ENCODE measurements at places on chromosomes 7 and 10.
A peak's percentile ranks its signal among the peaks of the same experiment; 100 is the strongest.

DNA sequence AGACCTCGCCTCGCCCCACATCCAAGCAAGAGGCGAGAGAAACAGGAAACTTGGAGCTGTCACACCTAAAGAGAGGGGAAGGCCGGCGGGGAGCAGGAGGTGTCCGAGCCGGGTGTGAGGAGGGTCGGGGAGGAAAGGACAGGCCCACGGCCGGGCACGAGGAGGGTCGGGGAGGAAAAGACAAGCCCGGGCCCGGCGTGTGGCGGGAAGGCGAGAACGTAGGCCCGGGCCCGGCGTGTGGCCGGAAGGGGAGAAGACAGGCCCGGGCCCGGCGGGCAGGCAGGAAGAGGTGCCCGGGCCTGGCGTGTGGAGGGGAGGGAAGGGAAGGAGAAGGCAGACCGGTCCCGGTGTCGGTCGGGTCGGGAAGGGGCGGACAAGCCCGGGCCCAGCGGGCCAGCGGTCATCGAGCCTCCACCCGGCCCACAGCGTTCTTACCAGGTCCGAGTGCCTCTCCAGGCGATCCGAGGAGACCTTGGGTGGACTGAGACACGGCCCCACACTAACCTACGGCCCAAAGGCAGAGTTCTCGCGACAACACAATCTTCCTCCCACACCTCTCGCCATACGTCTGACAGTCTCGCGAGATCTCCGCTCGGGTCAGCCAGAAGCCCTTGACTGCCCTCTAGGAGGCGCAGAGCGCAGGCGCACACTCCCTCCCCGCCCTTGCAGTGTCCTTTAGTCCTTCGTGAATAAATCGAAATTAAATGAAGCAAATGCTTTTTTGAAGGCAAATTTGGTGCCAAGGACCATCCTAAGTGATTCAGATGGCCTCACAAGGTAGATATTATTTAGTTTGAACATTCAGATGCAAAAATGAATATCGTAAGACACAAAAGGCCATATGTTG is at the start of gene NCOA4:
TSS of gene NCOA4 (minus strand) at position 533 of the 847 bp plus-strand sequence. CDS start 13,943 bp downstream, outside the sequence.
- peaks cover 55% of the 10 kb centered on the region for H3K4me1 ChIP-seq
- peak within 1 kb of the TSS; percentile 92 for H3K27ac ChIP-seq
- peak within 1 kb of the TSS; percentile 95 for H3K4me3 ChIP-seq
- H3K36me3 ChIP-seq = peaks cover 17% of the 10 kb centered on the region
- DNase-seq = peak; percentile 98
- H3K27me3 ChIP-seq = peaks cover 4% of the 10 kb centered on the region

DNA sequence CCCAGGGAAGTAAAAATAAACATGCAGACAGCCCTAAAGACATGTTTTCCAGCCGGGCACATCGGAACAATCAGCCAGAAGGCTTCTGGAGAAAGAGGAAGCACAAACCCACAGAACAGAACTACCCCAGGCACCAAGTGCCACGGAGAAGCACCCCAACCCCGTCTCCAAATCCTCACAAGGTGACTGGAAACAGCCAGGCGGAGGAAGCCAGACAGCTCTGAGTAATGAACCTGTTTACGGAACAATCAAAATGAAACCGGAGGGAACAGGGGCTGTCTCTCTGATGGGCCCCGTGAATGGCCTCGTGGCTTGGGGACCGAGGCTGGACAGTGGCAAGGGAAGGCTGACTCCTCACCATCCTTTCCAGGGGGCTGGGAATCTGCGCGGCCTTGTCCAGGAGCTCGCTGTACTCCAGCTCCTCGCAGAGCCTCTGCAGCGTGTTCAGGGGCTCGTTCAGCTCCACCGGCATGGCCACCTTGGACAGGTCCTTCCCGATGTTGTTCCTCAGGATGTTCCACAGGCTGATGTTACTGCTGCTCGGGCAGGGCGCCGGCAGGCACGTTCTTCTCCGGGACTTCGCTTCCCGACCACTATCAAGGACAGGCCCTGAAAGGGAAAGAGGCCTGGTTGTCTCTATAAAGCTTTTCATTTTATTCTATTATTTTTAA is 77.0 kb upstream of the GSDME start:
- no peaks in the 10 kb centered on the region for H3K27me3 ChIP-seq
- peaks cover 58% of the 10 kb centered on the region for H3K36me3 ChIP-seq
- no peak overlapping the region for H3K4me3 ChIP-seq
- no peak for DNase-seq
- no peak overlapping the region for H3K27ac ChIP-seq

- no peak for DNase-seq
- no peaks in the 10 kb centered on the region for H3K27me3 ChIP-seq
- no peak overlapping the region for H3K27ac ChIP-seq
- peaks cover 53% of the 10 kb centered on the region for H3K36me3 ChIP-seq
- no peak overlapping the region for H3K4me3 ChIP-seq
- no peaks in the 10 kb centered on the region for H3K4me1 ChIP-seq
Observed at GRCh38 chr7:99042957-99043356, 101.0 kb downstream of the SMURF1 start.

GRCh38 chr7:102431617-102432298 is 1.6 kb upstream of the ORAI2 start:
- H3K27ac ChIP-seq = peak overlapping the region; percentile 98
- no peaks in the 10 kb centered on the region for H3K27me3 ChIP-seq
- H3K4me1 ChIP-seq = peaks cover 86% of the 10 kb centered on the region
- peak overlapping the region; percentile 71 for H3K4me3 ChIP-seq
- H3K36me3 ChIP-seq = peaks cover 29% of the 10 kb centered on the region

DNA sequence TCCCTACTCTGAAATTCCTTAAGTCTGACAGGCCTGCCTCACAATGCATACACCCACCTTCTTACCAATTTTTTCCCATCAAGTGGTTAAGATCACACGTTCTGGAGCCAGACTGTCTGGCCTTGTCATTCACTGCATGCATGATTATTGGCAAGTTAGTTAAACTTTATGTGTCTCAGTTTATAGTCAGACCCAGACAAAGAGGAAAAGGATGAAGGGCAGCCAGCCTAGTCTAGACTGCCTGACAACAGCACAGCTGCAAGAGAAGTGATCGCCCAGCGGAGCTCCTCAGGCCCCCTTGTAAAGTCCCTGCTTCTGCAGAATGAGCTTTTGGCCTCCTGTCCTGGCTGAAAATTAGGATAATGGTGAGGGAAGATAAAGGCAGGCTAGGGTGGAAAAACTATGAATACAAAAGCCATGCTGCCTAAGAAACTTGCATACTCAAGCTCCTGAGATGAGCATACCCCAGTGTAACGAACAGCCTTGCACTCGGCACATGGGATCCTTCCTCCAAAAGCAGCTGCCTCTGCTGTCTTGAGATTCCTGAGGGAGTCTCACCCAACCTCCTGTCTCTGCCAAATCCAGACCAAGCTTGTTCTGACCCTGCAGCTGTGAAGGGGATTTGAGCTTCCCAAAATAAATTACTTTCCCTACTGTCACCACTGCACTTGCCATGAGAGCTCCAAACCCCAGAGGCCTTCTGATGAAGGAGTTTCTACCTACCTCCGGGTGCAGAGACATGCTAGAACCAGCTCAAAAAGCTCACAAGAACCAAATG is 26.7 kb upstream of the MRLN start:
- no peak overlapping the region for H3K4me3 ChIP-seq
- no peaks in the 10 kb centered on the region for H3K36me3 ChIP-seq
- H3K4me1 ChIP-seq = no peaks in the 10 kb centered on the region
- no peaks in the 10 kb centered on the region for H3K27me3 ChIP-seq
- no peak overlapping the region for H3K27ac ChIP-seq

GRCh38 chr10:28993861-28994260 is 295.0 kb upstream of the LYZL1 start:
- H3K4me3 ChIP-seq = no peak overlapping the region
- H3K36me3 ChIP-seq = no peaks in the 10 kb centered on the region
- H3K27me3 ChIP-seq = no peaks in the 10 kb centered on the region
- H3K27ac ChIP-seq = no peak overlapping the region

DNA sequence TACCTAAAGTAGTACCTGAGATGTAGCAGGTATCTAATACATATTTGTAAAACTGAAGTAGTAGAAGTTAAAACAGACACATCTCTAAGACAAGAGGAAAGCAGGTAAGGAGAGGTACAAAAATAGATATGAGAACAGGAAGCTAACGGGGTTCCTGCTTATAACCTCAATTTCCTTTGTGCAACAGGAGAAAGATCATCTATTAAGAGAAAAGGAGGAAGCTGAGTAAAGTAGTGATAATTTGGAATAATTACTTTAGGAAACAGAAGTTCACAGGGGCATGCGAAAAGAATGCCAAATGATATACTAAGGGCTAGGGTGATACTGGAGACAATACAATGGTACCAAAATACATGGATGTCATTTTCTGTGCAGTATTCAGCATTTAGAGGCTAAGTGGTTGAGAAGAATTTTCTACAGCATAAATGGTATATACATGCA is 108.7 kb downstream of the NRBF2 start:
- H3K4me3 ChIP-seq = peak overlapping the region; percentile 67
- H3K4me1 ChIP-seq = peaks cover 79% of the 10 kb centered on the region
- H3K27me3 ChIP-seq = no peaks in the 10 kb centered on the region

GRCh38 chr10:132910901-132911785 is 31.2 kb downstream of the CFAP46 start:
- H3K4me3 ChIP-seq = no peak overlapping the region
- no peak for DNase-seq
- H3K27me3 ChIP-seq = peaks cover 6% of the 10 kb centered on the region
- no peaks in the 10 kb centered on the region for H3K36me3 ChIP-seq

GRCh38 chr7:123871998-123872867 is 27.3 kb downstream of the HYAL4 start:
- peaks cover 3% of the 10 kb centered on the region for H3K27me3 ChIP-seq
- no peak overlapping the region for H3K4me3 ChIP-seq
- no peaks in the 10 kb centered on the region for H3K4me1 ChIP-seq
- peak; percentile 55 for DNase-seq
- no peak overlapping the region for H3K27ac ChIP-seq
- H3K36me3 ChIP-seq = no peaks in the 10 kb centered on the region

- no peak overlapping the region for H3K4me3 ChIP-seq
- no peak for DNase-seq
- H3K36me3 ChIP-seq = no peaks in the 10 kb centered on the region
- H3K4me1 ChIP-seq = no peaks in the 10 kb centered on the region
- H3K27ac ChIP-seq = no peak overlapping the region
Observed at GRCh38 chr10:70967591-70968587, 79.5 kb upstream of the PCBD1 start.

- H3K27ac ChIP-seq = no peak overlapping the region
- H3K4me1 ChIP-seq = no peaks in the 10 kb centered on the region
- H3K4me3 ChIP-seq = no peak overlapping the region
- no peak for DNase-seq
- H3K36me3 ChIP-seq = no peaks in the 10 kb centered on the region
Observed at GRCh38 chr10:71339796-71340589, 20.9 kb downstream of the SLC29A3 start.

GRCh38 chr10:98980353-98980752 is 255.3 kb downstream of the HPSE2 start:
- no peaks in the 10 kb centered on the region for H3K36me3 ChIP-seq
- H3K27me3 ChIP-seq = no peaks in the 10 kb centered on the region
- no peaks in the 10 kb centered on the region for H3K4me1 ChIP-seq
- no peak for DNase-seq
- H3K27ac ChIP-seq = no peak overlapping the region

DNA sequence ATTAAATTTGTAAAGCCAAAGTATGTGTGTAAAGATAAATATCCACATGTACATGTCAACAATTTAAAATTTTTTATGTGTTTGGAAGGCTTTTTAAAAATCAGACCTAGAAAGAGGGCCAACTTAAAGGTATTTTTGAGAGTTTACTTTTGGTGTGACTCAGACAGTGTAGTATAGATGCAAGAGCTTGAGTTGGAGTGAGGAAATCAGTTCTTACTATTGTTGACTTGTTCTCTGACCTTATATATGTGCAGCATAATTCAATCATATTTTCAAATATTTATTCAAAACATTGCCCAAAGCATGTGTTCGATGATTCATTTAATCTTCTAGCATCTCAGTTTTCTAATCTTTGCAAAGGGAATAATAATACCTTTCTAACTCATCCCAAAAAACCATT is 243.7 kb upstream of the PRKCQ start:
- H3K36me3 ChIP-seq = no peaks in the 10 kb centered on the region
- no peak for DNase-seq
- no peak overlapping the region for H3K27ac ChIP-seq
- H3K4me3 ChIP-seq = no peak overlapping the region
- H3K27me3 ChIP-seq = peaks cover 16% of the 10 kb centered on the region
- H3K4me1 ChIP-seq = no peaks in the 10 kb centered on the region

DNA sequence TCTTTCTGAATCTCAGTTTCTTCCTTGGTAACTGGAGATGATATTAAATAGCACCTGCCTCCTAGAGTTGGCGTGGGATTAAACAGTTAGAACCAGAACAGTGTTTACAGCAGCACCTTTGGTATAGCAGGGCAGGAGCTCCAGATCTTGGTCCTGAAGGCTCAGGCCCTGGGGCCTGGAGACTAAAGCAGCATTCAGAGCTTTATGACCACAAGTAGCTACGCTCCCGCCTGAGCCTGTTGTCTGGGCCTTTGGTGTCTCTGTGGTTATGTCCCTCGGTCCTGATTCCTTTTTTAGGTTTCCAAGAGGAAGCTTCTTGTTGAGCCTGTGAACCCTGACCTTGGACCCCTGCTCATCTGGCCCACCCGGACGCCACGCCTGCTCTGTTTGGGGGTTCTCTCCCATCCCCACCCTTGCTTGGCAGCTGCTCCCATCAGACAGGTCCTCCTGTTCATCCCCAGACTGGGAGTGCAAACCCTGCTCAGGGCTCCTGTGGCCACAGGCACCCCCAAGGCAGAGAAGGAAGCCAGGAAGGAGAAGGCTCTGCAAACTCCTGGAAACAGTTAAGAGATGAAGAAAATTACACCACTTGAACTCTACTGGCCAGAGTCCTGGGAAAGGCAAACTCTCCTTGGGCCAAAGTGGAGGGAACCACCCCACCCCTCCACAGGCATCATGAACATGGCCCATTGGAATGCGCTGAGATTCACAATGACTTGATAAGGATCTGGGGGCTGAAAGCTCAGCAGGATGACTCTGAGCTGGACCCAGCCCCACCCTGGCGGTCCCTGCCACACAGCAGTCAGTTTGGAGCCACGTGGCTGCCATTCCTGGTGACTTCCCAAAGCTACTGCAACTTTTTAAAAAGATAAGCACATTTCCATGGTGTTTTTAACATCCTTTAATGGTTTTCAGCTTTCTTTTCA is 50.1 kb upstream of the TMEM72 start:
- peaks cover 8% of the 10 kb centered on the region for H3K4me1 ChIP-seq
- H3K4me3 ChIP-seq = no peak overlapping the region
- peaks cover 48% of the 10 kb centered on the region for H3K27me3 ChIP-seq
- no peak overlapping the region for H3K27ac ChIP-seq

DNA sequence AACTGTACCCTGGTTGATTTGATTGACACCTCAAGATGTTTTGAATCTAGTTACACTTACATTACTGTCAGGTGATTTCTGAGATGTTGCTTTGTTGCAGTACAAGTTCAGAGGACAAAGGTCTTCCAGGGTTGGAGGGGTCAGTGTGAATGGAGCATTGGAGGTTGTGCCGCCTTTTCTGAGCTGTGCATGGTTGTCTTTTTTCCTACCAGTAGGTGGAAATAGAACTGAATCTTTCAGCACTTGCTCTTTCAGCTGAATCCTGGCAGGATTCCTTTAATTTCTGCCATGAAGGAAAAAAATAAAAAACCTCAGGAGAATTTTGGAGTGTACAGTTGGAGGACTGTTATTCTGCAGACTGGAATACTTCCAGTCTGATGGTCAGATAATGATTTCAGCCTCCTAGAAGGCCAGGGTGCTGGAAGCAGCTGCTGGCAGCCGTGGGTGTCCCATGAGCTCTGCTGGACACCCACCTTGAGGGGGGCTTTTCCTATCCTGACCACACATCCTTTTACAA is 82.7 kb downstream of the PLCE1 start:
- H3K36me3 ChIP-seq = no peaks in the 10 kb centered on the region
- H3K27me3 ChIP-seq = no peaks in the 10 kb centered on the region
- no peak overlapping the region for H3K4me3 ChIP-seq
- no peak overlapping the region for H3K27ac ChIP-seq
- H3K4me1 ChIP-seq = no peaks in the 10 kb centered on the region

Measured in activated naive CD4-positive, alpha-beta T cell treated with anti-CD3 and anti-CD28 coated beads, Interleukin-2, amount 10 ng/mL, durations not matched to agents 7 days and 5 days (primary cell).